Adrenal gland (tissue), 19 donors: ENCODE measurements at places on chromosomes 3 and 15. TPM values are rescaled to one million over a fixed set of nuclear protein-coding genes. Genes with fewer than 3 reads are reported as not detected.

DNA sequence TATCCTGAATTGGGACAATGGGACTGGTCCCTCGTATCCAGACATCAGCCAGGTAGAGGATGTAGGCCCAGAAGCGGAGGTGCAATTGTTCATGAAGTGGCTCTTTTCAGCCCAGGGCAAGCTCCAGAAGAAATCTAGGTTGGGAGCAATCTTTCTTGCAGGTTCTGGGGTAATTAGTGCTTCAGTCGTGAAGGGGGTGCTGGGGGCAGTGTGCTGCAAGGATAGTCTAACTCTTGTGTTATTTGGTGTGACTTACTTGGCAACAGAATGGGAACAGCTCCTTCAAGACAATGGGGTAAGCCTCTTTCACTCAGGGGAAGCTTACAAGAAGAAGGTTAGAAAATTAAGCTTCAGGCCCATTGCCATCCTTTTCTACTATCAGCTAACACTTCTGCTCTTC is 273.0 kb downstream of the DIPK2A start:
- no peak for DNase-seq

- no peak for DNase-seq
These were observed 4.6 kb downstream of the GRM2 start for GRCh38 chr3:51711352-51712037.

Gene CADPS
- total RNA-seq, result not detected

Gene TUSC7
- not detected for total RNA-seq

Gene SKOR1
- total RNA-seq, result 0.17 TPM

- DNase-seq, result no peak
These were observed 15.7 kb upstream of the DPPA4 start for GRCh38 chr3:109353057-109353456.

Gene SUCNR1
- 1.8 TPM for total RNA-seq

GRCh38 chr3:53493595-53493962 is 832 bp upstream of the CACNA1D start:
- no peak for DNase-seq

GRCh38 chr3:171306631-171307030 is 153.6 kb downstream of the TNIK start:
- peak; percentile 56 for DNase-seq

DNA sequence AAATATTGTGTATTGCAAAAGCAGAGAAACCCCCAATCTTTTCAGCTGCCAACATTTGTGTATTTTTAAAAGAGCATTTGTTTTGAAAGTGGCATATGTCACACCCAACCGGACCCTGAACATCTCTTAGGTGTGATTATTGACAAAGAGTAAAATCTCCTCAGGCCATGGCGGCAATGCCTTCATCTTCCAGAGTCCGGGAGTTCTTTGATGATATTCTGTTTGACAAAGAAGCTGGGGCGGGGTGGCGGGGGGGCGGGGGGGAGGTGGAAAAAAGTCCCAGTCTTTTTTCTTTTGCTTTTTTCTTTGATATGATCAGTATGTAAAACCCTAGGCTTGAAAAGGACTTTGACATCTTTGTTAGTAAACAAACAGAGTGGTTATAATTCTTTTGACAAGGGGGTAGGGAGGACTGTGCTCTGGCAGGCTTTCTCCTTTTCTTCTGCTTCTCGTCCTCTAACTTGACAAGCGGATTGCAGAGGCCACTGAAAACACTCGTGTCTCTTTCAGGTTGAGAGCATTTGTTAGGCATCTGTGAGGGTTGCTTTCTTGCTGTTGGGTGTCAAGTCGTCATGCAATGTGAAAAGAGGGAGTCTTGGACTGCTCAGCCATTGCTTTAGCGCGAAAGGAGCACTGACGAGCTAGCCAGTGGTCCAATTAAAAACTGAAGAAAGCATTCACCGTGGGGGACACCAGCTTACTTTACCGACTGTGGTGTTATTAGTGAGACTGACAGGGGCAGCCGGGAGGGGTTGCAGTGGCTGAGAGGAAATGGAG is 243.2 kb downstream of the NSUN3 start:
- no peak for DNase-seq

Gene SUMF1
- 38.3 TPM for total RNA-seq

GRCh38 chr3:21271606-21272016 is 479.4 kb downstream of the ZNF385D start:
- DNase-seq, result no peak

DNA sequence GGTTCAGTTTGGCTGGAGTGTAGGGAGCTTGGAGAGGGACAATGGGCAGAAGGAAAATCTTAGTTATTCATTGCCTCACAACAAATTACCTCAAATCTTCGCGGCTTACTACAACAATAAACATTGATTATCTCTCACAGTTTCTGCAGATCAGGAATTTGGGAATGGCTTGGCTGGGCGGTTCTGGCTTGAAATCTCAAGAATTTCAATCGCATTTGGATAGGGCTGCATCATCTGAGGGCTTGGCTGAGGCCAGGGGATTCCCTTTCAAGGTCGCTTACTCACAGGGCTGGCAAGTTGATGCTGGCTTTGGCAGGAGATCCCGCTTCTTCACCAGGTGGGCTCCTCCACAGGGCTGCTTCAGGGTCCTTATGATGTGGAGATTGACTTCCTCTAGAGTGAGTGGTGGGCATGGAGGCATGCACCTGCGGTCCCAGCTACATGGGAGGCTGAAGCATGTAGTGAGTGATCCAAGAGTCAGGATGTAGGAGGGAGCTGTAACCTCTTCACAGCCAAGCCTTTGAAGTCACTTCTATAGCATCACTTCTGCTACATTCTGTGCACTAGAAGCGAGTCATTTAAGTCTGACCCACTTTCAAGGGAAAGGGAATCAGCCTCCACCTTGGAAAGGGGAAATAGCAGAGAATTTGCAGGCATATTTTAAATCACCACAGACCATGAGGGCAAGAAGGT is 63.1 kb downstream of the CDC25A start:
- DNase-seq, result peak; percentile 74

Gene ERC2
- 1.6 TPM for total RNA-seq

DNA sequence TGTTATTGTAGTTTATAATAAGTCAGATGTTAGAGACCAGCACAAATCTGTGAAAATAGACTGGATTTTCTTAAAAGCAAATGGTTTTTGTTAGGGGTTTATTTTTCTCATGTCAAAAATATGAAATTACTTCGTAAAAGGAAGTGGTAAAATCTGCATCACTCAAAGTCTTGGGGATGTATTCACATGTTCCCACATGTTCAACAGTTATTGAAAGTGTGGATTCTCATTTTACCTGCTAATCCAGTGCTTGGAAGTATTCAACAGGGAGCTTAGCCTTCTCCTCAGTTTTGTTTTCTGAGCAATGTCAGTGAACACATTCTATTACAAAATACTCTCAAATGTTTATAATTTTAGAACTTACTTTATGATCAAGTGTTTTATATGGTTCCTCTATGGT is 352.0 kb downstream of the SOX2 start:
- DNase-seq, result no peak

DNA sequence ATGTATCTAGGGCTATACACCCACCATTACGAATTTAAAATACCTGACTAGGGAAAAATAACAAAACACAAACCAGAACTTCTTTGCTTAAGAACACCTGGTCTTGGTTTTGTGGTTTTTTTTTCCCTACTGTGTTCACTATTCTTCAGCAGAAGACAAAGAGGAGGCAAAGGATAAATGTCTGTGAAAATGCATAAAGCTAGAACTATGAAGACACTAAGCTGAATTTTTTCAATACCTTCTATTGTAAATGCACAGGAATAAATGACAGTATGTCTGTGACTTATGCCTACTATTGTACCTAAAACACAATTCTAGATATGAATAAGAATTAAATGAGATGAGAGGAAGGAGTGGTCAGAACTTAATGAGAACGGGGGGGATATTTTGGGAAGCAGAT is 86.9 kb downstream of the TBL1XR1 start:
- DNase-seq, result no peak

- no peak for DNase-seq
These were observed 56.8 kb downstream of the KAT2B start for GRCh38 chr3:20097015-20097414.

Gene C2CD4A
- total RNA-seq, result 0.55 TPM

- no peak for DNase-seq
These were observed 4.5 kb upstream of the TAFA4 start for GRCh38 chr3:68936856-68937255.

- peak; percentile 23 for DNase-seq
These were observed 26.5 kb upstream of the PLOD2 start for GRCh38 chr3:146187334-146187950.

Gene CCDC174
- total RNA-seq, result 14.6 TPM

Gene LTF
- 0.50 TPM for total RNA-seq

Gene KCNMB3
- total RNA-seq, result 1.4 TPM

DNA sequence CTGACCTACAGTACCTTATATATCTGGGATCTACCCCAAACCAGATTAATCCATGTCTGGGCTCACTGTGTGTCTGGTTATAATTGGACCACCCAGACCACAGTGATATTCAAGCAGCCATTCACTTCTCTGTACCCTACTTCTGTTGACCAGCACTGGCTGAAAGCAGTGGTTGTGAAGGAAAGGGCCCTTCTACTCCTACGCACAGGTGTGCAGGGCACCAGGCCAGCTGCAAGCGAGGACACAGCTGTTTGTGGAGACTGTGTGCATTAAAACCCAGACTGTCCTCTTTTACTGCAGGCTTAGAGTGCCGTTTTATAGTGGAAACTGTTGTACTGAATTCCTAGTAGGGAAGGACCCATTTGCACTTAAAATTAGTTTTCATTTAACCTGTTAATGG is 29.5 kb downstream of the CTDSPL start:
- DNase-seq, result no peak

GRCh38 chr3:194714564-194714963 is 28.9 kb downstream of the FAM43A start:
- DNase-seq, result no peak

- peak; percentile 40 for DNase-seq
These were observed 33.6 kb downstream of the PLA2G4D start for GRCh38 chr15:42060797-42061196.

Gene AADACL2
- not detected for total RNA-seq

DNA sequence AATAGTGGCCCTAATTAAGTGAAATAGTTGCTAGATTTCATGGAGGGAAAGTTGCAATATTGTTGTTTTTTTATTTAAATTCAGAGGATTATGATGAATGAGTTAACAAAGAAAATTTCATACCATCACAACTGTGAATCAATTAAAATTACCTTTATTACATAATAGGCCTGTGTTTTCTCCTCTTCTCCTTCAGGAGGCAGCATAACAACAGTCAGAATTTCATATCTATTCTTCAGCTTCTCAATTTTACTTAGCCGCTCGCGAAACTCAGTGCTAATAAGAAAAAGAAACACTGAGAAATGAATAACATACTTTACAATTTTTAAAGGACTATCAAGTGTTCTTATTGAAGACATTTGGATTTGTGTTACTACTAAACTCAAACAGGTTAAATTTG is 29.4 kb downstream of the TTC14 start:
- no peak for DNase-seq

Gene ACKR4
- total RNA-seq, result 0.77 TPM

DNA sequence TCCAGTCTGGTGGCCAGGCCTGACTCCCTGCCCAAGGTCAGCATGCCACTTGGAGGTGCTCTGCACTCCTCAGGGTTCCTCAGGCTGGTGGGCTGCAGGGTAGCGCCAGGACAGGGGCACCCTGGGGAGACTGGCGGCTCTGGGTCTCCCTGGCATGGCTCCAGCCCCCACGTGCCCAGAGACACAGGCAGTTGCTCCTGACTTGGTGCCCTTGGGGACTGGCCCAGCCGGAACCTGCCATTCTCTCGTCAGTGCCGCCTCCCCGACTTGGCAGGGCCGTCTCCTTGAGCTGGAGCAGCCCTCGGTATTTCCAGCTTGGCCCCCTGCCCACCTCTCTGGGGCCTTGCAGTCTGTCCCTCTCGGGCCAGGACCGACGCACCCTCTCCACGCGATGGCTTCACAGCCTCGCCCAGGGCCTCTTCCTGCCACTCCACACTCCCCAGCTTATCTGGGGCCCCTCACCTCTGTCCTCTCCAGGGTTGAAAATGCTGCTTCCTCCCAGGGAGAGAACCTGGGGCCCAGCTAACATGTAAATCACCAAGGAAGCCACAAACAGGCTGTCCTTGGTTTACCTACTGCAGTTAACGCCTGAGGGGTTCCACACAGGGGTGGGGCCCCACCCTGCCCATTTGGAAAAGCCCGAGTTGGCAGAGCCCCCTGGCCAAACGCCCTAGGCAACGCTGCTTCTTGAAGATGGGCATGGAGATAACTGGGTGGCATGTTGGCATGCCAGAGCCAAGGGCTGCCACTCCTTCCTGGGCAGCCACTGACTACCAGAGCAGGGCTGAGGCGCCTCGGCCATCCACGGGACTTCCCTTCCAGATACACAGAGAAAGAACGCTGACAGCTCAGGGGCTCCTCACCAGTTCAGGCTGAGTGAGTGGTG is 61.4 kb downstream of the SMAD6 start:
- DNase-seq, result peak; percentile 73

- no peak for DNase-seq
These were observed 110.9 kb downstream of the EDEM1 start for GRCh38 chr3:5298453-5298852.

DNA sequence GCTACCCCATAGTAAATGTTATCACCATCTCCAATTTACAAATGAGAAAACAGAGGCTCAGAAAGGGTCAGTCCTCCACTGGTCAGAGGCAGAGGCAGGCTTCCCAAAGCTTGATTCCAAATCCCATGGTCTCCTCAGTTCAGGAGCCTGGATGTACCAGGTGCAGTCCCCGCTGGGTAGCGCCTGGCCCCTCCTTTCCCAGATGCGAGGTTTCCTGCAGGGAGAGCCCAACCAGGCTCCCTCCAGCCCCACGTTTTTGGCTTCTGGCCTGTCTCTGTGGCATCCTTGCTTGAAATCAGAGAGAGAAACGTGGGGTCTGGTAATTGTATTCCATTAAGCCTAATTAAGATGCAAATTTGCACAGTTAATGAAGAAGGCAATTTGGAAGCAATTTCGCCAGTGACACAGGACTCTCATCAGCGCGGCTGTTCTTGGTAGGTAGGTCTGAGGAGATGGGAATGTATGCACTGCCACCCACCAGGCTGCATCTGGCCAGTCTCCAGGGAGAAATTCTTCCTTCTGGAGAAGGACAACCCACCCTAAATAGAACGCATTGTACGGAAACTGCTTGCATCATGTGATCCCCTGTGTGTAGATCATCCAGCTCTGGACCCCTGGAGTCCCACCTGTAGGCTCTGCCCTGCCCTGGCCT is 50.5 kb downstream of the HRH1 start:
- DNase-seq, result no peak

Gene TNFAIP8L3
- 4.1 TPM for total RNA-seq

Gene CLDN16
- total RNA-seq, result 0.49 TPM

DNA sequence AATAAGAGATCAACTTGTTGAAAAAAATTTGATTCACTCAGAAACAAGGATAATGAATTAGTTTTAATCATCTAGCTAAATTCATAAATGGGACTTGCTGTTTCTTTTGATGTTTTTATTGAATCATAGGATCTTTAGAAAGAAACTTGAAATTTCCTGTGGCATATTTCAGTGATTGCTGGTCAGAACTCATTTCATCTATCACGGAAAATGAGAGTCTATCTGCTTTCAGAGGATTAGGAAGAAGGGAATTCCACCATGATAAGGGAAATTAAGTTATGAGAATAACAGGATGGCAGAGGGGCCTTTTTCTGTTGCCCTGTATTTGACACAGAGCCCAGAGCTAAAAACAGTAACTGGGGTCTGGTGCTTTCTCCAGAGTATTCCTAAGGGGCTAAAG is 44.9 kb upstream of the CCNL1 start:
- no peak for DNase-seq

GRCh38 chr15:68085052-68085451 is 30.9 kb downstream of the PIAS1 start:
- DNase-seq, result no peak

Gene KPNA4
- total RNA-seq, result 21.1 TPM
